Activated CD8-positive, alpha-beta memory T cell treated with anti-CD3 and anti-CD28 coated beads for 48 hours (primary cell): ENCODE measurements at places on chromosomes 3 and 15.

DNA sequence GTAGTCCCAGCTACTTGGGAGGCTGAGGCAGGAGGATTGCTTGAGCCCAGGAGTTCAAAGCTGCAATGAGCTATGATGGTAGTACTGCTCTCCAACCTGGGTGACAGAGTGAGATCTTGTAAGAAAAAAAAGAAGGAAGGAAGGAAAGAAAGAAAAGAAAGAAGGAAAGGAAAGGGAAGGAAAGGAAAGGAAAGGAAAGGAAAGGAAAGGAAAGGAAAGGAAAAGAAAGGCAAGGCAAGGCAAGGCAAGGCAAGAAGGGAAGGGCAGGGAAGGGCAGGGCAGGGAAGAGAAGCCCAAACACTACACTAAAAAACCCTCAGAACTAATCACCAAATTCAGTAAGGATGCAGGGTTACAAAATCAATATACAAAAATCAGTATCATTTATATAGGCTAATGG is 341.6 kb downstream of the ERC2 start:
- no peak for DNase-seq

DNA sequence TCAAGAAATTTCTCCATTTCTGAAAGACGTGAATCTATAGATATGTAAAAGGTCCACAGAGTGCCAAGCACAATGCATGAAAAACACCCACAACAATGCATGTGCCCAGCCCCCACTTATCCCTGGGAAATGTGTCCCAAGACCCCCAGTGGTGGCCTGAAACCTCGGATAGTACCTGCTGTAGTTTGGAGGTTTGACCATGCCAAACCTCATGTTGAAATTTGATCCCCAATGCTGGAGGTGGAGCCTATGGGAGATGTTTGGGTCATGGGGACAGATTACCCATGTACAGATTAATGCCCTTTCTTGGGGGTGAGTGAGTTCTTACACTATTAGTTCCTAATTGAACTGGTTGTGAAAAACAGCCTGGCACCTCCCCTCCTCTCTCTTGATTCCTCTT is 21.4 kb upstream of the MYZAP start:
- no peak for DNase-seq

GRCh38 chr15:101702077-101702476 is 22.2 kb downstream of the TARS3 start:
- no peak for DNase-seq

GRCh38 chr3:78183906-78184599 is 1144.2 kb downstream of the ROBO2 start:
- DNase-seq = no peak

DNA sequence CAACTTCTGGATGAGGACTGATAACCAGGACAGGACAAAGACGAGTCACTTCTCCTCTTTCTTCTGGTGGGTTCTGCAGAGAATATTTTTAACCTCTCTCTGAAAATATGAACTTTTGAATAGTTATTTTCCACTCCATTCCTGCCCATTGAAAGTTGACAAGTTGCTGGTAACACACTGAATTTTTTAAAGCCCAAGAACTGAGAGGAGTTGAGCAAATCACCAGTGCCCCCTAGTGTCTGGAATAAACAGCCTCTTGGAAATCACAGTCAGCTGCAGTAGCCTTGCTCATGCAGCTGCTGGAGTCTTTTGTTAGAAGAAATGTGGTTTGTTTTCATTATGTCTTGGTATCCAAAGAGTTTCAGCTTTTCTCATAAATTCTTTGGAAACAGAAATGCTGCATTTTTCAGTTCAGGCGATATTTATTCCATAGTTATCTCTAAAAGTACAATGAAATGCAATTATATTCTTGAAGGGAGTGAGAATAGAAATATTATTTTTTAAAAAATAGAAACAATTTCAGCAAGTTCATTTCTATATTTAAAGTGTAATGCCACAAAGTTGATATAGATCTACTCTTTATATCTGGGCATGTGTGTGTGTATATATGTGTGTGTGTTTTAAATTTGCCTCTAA is 741.0 kb upstream of the CBLB start:
- no peak for DNase-seq

GRCh38 chr3:131147534-131147933 is 120.9 kb downstream of the NEK11 start:
- no peak for DNase-seq

DNA sequence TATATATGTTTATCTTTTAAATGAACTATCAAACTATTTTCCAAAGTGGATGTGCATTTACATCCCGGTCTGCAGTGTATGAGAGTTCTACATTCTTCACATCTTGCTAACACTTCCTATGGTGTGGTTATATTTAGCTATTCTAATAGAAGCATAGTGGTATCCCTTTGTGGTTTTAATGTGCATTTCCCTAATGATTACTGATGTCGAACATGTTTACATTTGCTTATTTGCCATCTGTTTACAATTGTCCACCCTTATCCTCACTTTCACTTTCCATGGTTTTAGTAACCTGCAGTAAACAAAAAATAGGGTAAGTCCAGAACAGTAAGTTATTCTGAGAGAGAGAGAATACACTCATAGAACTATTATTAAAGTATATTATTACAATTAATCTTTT is 360.5 kb upstream of the NAALADL2 start:
- DNase-seq = no peak

DNA sequence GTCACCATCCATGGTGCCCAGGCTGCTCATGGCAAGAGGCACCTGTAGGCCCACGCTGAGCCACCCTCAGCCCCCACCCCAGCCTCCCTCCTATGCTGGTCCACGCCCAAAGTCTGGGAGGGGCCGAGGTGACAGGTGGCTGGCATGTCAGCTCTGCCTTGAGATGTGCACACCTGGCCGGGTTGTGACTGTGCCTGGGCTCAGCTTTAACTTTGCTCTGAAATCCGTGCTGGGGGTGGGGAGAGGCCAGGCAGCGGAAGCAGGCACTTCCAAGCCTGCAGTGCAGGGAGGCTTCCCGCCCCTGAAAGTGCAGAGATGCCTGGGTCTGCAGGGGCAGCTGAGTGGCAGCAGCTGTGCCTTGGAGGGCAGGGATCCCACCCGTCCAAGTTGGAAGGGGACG is 1124.8 kb downstream of the SI start:
- no peak for DNase-seq

DNA sequence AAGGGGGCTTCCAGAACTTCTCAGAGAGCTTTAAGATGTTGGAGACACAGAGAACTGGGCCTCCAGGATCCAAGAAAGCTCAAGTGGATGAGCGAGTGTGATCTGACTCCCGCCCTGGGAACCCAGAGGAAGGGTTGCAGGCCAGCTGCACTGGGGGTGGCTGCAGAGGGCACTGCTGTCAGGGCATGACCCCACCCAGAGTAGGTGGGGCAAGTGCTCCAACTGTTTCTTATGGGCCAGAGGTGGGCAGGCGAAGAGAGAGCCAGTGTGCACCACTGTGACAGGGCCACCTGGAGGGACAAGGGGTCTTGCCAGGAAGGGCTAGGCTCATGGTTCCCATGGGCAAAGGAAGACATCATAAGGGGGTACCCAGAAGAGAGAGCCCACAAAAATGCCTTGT is 48.8 kb downstream of the EXOG start:
- DNase-seq = no peak

DNA sequence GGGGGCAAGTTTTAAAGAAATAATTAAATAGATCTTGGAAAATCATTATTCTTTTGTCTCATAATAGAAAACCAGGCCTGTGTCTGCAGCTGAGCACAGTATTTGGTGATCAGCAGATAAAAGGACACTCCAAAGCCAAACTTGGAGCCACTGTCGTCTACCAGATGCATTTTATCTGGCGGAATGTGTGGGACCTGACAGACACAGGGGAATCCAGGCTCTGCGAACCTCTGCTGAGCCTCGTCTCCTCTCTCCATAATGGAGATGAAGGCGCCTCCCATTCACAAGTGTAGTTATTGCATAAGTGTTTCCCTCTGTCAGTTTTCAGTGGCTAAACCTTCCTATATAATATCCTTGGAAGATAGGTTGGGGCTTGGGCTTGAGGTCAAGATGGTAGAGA is 42.1 kb downstream of the EEFSEC start:
- DNase-seq = no peak

DNA sequence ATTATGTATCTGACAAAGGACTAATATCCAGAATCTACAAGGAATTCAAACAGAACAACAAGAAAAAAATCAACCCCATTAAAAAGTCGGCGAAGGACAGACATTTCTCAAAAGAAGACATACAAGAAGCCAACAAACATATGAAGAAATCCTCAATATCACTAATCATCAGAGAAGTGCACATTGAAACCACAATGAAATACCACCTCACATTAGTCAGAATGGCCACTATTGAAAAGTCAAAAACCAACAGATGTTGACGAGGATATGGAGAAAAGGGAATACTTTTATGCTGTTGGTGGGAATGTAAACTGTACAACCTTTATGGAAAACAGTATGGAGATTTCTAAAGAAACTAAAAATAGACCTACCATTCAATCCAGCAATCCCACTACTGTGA is 233.1 kb upstream of the PLSCR5 start:
- no peak for DNase-seq

GRCh38 chr3:46648096-46648495 is 35.8 kb downstream of the FAM240A start:
- DNase-seq = no peak

GRCh38 chr3:128112357-128112968 is 11.1 kb downstream of the RUVBL1 start:
- no peak for DNase-seq

DNA sequence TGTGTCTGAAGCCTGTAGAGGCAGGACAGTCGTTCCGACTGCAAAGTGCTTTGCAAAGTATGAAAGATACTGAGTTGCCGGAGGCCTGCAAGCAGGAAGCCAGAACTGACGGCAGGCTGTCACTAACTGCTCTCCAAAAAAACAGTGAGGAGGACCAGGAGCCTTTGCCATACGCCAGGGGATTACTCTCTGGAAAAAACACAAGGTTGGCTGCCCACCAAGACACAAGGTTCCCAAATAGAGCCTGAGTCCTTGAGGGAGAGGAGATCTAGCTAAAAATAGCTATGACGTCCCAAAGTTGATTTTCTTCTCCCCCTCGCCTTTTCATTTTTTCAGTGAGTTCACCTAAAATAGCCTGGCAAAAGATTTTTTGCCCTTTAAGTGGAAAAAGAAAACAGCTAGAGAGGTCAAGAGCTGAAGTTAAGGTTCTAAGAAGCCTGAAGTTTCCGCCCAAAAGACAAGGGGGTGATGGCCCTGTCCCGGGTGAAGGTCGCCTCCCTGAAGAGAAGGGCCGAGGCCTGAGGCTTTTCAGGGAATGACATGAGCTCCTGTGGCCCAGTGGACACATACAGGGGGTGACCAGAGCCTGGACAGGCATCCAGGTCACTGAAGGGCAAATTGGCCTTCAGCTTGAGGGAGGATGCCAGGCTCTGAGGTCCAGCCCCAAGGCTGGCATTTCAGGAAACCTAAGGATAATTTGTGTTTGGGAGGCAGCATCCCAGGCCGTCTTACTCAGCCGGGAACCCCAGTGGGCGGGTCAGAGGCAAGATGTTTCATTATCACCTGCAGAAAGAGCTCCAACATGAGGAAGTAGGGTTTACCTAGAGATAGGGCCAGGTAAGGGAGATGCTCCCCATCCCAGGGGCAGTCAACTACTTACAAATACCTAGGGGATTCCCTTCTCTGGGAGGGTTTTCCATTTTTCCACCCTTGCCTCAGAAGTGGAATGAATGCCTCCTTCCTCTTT is 44.9 kb upstream of the DGKG start:
- no peak for DNase-seq

- DNase-seq = no peak
These were observed 1.2 kb downstream of the RASGRF1 start for GRCh38 chr15:79089331-79089889.

- DNase-seq = peak; percentile 8
These were observed 203.7 kb downstream of the ABHD5 start for GRCh38 chr3:43894176-43895049.

GRCh38 chr3:141955175-141955574 is 78.7 kb downstream of the ATP1B3 start:
- no peak for DNase-seq

- no peak for DNase-seq
These were observed 32.5 kb downstream of the NME9 start for GRCh38 chr3:138297059-138297607.

DNA sequence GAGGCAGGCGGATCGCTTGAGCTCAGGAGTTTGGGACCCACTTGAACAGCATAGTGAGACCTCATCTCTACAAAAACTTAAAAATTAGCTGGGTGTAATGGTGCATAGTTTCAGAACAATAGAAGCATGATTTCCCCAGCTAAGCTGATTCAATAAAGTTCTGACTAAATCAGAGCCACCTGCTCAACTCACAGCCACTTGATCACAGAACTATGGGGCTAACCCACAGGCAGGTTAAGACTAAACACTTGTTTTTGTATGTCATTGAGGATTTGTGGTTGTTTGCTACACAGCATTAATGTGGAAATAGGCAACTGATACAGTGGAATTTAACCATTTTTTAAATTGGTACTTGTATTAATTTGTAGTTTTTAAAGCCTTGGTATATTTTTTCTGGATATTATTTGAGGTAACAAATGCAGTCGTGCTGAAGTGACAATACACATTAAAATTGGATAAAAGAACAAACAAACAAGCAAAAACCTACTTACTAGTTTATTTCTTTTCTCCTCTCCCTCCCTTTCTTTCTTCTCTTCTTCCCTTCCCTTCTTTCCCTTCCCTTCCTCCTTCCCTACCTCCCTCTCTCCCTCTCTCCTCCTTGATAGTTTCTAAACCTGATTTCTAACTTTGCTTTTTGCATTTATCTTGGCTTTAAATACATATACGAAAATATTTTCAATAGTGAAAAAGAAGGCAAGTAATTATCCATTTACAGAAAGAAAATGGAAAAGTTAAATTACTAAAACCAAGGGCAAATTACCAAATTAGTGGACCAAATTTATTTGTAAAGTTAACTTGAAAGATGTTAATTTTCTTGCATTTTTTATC is 32.1 kb downstream of the OXSM start:
- DNase-seq = no peak

DNA sequence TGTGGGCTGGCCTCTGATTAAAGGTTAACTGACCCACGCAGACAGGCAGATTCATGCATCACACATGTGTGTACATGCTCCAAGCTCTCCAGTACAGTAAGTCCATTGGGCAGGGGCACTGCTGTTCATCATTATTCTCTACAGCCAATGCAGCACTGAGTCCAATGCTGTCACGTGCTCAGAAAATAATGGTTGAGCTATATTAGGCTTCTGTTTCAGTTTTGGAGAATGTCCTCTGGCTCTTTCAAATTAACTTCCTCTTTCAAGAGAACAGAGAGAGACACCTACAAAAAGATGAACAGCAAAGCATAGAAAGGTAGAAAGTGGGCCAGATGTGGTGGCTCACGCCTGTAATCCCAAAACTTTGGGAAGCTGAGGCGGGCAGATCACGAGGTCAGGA is 202.6 kb downstream of the MEX3B start:
- DNase-seq = no peak

DNA sequence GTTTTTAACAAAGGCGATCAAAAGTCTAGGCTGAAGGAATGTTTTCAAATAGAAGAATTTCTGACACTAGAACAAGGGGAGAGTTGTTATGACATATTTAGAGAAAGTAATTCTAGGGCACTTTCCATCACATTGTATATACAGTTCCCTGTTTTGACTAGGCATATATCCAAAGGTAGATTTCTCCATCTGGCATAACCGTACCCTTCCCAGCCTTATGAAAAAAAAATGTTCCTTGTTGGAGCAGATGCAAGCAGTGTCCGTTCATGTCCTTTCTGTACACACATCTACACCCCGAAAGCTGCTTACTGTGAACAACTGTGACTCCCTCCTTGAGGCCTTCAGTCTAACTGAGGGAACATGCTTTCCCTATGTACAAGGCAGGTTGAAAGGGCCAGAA is 271.7 kb upstream of the GBE1 start:
- DNase-seq = no peak

GRCh38 chr15:71248386-71248785 is 133.1 kb downstream of the THSD4 start:
- no peak for DNase-seq

GRCh38 chr15:94442480-94442879 is 211.1 kb downstream of the MCTP2 start:
- no peak for DNase-seq
